ENCODE measurements at places on chromosomes 12 and 14.

DNA sequence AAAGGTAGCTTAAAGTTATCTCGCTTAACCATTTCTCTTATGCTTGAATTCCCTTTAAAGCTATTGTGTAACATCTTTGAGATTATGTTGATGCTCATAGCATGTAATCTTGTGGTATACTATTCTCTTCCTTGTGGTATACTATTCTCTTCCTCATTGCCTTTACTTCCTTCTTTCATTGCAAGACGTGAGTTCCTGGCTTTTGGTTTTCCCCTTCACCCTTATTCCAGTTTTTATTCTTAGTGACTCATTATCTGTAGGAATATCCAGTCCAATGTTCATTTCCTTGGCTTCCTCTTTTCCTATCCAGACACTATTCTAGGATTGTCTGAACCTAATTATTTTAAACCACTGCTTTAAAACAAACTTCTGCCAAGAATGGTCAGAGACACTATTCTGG lies 564.0 kb downstream of the CCER1 start:
- no peak overlapping the region for H3K4me3 ChIP-seq
- H3K36me3 ChIP-seq: no peaks in the 10 kb centered on the region
- no peak for ATAC-seq
- no peak overlapping the region for H3K27ac ChIP-seq

DNA sequence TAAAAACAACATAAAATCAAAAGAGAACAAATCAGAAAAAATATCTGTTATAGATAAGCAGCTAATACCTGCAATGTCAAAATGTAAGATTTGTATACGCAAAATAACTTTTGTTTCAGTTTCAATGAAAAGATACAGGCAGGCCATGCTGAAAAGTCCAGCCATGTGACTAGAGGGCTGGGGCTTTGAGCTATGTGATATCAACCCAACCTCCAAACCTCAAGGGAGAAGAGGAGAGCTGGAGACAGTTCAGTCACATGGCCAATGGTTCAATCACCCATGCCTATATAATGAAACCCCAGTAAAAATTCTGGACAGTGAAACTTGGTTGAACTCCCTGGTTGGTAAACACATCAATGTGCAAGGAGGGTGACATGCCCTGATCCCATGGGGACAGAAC lies 5.3 kb downstream of the COX16 start:
- peaks cover 8% of the 10 kb centered on the region for H3K36me3 ChIP-seq
- peaks cover 39% of the 10 kb centered on the region for H3K4me1 ChIP-seq
- H3K27ac ChIP-seq: no peak overlapping the region
- H3K4me3 ChIP-seq: no peak overlapping the region
- no peaks in the 10 kb centered on the region for H3K27me3 ChIP-seq

DNA sequence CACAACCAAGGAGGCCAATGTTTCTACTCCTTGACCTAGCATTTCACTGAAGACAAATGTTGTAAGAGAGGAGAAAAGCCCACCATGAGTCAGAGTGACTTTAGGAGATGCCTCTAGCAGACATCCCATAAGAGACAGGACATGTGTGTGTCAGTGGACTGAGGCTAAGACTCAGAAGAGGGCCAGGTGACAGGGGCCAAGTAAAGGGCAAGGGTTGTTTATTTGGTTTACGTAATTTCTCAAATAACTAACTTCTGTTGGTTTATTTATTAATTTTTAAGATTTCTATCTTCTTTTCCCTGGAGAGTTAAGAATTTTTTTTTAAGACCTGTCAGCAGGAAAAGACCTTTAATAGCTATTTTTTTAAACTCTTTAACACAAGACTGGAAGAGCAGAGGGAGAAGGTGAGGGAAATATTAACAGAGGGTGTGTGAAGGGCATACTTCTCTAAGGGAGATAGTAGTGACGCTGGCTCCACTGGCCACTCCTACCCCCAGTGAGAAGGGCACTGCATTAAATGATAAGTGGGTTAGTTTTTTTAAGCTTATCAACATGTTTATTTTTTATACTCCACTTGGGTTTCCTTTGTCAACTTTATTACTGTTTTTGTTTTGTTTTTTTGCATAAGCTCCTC lies 3.4 kb downstream of the PNP start:
- peak overlapping the region; percentile 65 for H3K27ac ChIP-seq
- peaks cover 48% of the 10 kb centered on the region for H3K4me1 ChIP-seq
- no peak for ATAC-seq
- no peaks in the 10 kb centered on the region for H3K27me3 ChIP-seq
- no peak overlapping the region for H3K4me3 ChIP-seq

DNA sequence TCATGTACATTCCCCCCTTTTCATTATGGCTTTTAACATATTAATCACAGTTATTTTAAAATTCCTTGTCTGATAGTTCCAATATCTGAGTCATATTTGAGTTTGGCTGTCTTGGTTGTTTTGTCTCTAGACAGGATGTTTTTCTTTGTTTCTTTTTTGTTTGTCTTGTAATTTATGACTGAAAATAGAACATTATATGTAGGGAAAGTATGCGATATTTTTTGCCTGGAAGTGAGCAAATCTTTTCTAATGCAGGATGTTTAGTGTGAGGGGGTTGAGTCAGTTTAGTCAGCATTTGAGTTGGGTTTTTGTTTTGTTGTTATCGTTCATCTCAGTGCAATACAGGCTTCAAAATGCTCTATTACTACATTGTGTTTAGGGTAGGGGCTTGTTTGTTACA lies 239.7 kb downstream of the SNAPC1 start:
- H3K4me1 ChIP-seq: no peaks in the 10 kb centered on the region
- H3K27me3 ChIP-seq: no peaks in the 10 kb centered on the region
- H3K4me3 ChIP-seq: no peak overlapping the region
- H3K36me3 ChIP-seq: peaks cover 10% of the 10 kb centered on the region

- peaks cover 18% of the 10 kb centered on the region for H3K4me1 ChIP-seq
- H3K27me3 ChIP-seq: no peaks in the 10 kb centered on the region
- no peak overlapping the region for H3K4me3 ChIP-seq
- peaks cover 46% of the 10 kb centered on the region for H3K36me3 ChIP-seq
Measured at GRCh38 chr12:116718655-116719454, 19.0 kb downstream of the SPRING1 start.

DNA sequence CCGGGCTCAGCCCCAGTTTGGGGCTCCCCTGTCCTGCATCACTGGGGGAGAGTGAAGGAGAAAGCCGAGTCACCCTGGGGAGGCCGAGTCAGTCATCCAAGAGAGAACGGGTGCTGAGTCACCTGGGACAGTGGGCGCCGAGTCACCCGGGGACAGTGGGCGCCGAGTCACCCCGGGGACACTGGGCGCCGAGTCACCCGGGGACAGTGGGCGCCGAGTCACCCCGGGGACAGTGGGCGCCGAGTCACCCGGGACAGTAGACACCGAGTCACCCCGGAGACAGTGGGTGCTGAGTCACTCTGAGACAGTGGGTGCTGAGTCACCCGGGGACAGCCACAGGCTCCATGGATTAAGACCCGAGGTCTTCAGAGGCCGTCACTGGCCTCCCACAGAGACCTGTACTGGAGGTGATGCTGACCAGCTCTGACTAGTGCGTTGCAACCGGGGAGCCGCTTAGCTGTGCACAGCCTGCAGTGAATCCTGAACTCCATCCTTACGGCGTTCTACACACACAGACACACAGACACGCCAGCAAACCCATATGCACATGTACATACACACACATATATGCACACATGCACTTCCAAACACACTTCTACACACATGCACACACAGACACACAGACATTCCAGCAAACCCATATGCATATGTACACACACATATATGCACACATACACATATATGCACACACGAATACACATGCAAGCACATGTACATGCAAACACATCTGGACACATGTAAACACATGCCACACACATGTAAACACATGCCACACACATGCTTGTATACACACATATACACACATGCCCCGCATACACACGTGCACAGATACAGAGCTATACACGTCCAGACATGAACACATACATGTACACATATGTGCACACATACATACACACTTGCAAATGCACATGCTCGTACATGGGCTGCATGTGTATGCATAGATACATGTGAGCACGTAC lies 64.9 kb upstream of the GALNT9 start:
- no peak overlapping the region for H3K27ac ChIP-seq
- H3K4me1 ChIP-seq: peaks cover 25% of the 10 kb centered on the region
- no peaks in the 10 kb centered on the region for H3K36me3 ChIP-seq
- H3K4me3 ChIP-seq: no peak overlapping the region

GRCh38 chr12:53299101-53299453 lies 418 bp upstream of the MYG1 start:
- H3K4me3 ChIP-seq: peak overlapping the region; percentile 88
- ATAC-seq: peak; percentile 69
- peaks cover 80% of the 10 kb centered on the region for H3K4me1 ChIP-seq
- H3K27ac ChIP-seq: peak overlapping the region; percentile 89
- no peaks in the 10 kb centered on the region for H3K27me3 ChIP-seq
